ENCODE measurements at places on chromosomes 16 and 17.

DNA sequence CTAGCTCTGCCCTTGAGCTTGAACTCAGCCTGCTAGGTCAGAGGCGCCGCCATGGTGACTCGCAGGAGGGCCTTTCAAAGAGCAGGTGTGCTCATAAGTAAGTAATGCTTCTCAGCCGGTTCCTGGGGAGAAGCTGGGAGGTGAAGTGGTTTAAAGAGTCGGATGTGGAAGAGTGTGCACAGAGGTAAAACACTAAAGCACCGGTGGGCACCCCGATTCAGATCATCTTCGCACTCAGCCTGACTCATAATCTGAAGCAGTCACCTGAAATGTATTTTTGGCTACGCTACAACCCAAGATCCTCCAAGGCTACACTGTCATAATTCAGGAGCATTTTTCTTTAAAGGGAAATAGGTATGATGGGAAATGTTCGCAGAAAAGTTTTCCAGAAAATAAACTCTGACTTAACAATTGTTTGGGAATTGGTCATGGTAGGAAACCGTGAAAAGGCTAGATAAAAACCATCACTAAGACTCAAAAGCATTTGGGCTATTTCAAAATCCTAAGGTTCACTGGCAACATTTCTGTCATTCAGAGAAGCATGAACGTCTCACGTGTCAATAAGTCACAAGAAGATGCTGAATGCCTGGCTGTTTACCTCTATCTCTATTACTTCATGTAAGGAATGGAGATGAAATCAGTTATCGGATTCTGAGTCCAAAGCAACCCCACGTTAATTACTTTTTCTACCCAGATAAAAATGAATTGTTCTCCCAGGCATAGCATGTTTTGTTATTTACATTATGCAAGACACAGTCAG, 17.8 kb downstream of the CDH8 start:
- DNase-seq, result no peak

GRCh38 chr16:566475-567372, at the start of gene NHLRC4:
Gene NHLRC4 (plus strand): TSS chr16:567005. CDS start chr16:568048, 1,043 bp downstream.
- peak; percentile 28 for DNase-seq

DNA sequence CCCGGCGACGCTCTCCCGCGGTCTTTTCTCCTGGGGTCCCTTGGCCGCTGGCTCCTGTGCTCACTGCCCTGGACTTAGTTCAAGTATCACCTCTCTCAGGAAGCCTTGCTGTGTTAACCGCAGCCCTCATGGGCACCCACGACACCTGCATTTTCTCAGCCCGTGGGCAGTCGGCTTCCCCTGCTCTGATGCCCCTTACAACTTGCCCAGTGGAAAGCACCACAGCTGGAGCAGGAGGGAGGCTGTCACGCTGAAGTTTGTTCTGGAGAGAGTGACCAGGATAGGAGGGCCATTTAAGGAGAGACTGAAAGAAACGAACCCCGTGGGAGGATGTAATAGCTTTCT, 395 bp downstream of the STXBP4 start:
- no peak for DNase-seq

GRCh38 chr17:7587420-7588151, 2.3 kb downstream of the SOX15 start:
- no peak for DNase-seq

Measured in activated CD4-positive, alpha-beta T cell treated with anti-CD3 and anti-CD28 coated beads for 24 hours (primary cell).